NAMALWA (cell line): ENCODE measurements at places on chromosomes 1 and 21.

DNA sequence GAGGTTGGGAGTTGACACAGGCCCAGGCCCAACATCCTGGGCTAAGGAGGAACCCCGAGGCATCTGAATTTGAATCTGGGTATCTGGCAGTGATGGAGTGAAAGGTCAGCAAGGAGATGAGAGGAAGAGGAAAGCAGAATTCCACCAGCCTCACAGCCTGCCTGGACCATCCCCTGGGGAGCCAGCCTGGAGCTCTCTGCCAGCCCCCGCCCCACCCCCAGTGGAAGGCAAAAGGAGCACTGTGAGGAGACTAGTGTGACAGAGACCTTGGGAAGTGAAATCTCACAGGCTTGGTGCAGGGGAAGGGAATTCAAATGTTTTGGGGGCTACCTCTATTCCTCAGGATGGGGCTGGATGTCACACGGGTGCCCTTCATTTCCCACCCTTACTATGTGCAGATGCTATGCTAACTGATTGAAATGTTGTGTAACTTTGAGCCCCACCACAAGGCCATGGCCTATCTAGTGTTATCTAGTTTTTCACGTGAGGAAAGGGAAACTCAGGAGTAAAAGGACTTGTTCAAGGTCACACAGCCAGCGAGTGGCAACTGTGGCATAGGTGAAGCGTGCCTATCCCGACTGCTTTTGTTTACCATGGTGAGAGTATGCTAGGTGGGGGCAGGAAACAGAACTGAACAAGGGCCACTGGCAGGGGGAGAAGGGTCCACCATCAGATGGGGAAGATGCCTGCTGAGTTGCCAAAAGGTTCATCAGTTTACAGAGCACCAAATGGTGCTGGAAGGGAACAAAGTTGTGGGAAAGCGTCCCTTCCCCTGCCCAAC, 29.8 kb downstream of the AHDC1 start:
- DNase-seq, result no peak

DNA sequence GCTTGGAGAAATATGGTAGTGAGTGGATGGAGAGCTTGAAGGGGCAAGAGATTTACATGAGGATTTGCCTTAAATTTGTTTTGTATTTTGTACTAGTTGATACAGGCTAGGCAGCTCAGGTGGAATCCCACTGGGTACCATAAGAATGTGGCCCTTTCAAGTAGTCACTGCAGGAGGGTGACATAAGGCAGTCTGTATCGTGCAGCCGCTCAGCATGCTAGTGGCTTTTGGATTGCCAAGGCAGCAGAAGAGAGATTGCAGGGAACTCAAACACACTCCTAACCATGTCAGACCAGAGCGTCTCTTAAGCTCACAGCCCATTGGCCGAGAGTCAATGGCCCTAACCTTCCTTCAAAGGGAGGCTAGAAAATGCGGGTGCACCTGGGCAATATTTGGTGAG, 420.0 kb downstream of the ADGRL2 start:
- no peak for DNase-seq

DNA sequence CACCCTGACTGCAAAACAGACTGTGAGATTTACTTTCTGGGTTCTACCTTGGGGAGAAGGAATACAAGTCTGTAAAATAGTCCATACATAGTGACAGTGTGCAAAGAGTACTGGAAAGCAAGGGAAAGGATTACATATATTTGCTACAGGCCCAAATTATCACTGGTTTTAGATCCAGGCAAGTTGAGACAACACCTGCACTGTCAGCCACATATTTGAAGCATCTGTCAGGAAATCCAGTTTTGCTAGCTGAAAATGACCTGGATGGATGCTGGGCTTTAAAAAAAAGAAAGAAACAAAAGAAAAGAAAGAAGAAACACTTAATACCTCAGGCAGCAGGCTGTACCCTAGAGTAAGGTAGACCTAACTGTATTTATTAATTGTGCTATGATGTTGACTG, 23.9 kb upstream of the SPRR2G start:
- DNase-seq, result no peak

DNA sequence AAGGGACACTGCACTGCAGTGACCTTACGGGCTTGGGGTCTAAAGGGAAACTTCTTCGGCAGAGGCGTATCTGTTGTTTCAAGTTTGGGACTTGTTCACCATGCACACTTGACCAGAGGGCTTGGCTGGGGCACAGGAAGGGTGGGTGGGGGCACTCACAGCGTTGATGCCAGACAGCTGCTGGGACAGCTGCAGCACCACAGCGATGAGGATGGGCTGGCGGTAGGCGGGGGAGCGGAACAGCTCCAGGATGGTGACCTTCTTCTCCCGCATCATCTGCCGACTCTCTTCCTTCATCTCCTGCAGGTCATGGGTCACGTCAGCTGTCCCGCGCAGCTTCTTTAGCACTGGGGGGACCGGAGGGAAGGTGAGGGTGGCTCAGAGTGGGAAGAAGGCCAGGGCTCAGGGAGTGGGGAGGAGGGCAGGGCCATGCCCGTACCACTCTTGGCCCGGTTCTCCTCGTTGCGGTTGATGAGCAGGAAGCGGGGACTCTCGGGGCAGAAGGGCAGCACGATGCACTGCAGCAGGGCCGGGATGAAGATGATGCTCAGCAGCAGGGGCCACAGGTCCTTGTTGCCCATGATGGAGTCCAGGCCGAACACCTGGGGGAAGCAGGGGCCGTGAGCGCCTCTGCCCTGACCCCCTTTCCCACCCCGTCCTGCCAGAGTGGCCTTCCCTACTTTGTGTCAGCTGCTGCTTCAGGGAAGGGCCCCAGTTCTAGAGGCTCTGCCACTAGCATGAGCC, 29.1 kb downstream of the SLC2A1 start:
- DNase-seq, result no peak

DNA sequence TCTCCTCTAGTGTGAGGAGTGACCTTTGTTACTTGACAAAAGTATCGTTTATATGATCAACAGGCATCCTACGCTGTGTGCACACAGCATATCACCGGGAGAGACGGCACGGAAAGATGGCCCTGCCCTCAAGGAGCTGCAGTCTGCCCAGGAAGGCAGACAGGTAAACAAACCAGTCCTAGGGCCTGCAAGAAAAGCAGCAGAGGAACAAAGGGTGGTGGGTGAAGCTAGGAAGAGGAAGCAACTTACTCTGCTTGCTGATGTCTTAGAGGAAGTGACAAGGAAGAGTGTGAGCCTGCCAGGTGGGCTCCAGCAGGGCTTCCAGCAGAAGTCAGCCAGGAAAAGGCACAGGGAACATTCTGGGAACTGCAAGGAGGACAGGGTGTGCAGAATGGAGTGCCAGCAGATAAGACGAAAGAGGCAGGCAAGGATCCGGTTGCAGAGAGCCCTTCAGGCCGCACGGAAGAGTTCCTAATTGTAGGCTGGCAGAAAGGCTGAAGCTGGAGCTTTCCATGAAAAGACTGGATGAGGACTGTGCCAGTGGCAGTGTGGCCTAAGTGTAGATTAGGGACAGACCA, 106.7 kb downstream of the SLC45A1 start:
- peak; percentile 94 for DNase-seq

DNA sequence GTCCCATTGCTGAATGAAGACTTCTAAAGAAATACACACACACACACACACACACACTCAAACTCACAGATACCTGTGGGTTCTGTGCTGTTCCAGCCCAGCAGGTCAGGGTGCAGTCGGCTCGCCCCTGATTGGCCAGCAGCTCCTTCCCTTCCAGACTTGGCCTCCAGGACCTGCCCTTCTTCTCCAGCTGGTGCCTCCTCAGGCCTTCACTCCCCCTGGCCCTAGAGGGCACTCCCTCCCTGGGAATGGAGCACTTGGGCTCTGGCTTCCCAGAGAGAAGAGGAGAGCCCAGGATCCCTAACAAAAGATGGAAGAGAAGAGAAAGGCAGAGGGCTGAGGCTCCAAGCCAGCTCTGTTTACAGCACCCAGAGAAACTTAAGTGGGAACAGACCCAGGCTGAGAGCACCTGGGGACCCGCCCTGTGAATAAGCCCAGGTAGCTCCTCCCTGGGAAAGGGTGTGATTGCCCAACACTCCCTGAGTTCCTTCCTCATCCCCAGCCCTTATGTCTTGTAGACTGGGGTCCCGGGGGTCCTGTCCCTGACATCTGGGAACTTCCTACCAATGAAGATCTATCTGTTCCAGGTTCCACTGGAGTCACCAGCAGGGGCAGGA, at the start of gene PGLYRP3:
Gene PGLYRP3, minus strand, starts transcription at position 383 of the 617 bp plus-strand sequence. CDS start 2,287 bp downstream, outside the sequence.
- no peak for DNase-seq

DNA sequence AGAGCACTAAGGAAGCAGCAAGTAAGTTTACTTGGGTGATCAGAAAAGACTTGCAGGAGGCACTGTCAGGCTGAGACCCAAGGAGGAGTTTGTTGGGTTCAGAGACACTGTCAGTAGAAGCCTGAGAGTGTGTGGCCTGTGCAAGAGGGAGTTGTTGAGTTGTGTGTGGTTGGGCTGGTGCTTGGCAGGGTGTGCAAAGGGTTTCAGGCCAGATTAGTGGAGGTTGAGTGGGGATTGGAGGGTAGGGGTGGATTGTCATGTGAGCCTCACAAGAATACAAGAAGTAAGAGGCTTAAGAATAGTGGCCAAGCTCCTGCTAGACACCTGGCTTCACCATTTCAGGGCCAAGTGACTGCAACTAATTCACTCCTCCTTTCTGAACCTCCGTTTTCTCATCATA, 8.9 kb upstream of the KIF21B start:
- DNase-seq, result no peak

- no peak for DNase-seq
Measured at GRCh38 chr1:2425892-2426291, 13.5 kb upstream of the PEX10 start.

DNA sequence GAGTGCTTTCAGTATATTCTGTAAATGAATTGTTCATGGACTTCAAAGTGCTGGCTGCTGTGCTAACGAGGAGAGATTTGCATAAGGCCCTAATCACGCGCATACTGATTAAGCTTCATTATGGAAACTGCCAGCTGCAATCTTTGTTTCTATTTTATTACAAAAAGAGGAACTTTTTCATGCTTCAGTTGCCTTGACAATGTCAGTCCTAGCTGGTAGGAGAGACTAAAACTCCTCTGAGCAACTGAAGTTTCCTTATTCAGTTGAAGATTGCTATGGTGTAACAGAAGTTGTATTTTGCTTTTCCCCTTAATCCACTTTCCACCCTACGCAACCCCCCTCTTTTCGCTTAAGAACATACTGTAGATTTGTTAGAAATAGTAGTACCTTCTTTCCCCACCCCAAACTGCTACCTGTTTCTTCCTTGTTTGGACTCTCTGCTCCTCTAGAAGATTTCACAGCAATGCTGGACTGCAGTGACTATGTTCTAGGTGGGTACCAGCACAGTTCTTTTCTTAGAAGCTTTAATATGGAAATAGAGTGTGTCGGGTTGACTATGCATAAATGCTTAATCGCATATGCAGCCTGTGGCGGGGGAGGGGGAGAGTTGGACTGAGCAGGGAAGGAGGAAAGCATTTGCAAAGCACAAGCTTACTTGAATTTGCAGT, 108.3 kb downstream of the POU2F1 start:
- peak; percentile 99 for DNase-seq

DNA sequence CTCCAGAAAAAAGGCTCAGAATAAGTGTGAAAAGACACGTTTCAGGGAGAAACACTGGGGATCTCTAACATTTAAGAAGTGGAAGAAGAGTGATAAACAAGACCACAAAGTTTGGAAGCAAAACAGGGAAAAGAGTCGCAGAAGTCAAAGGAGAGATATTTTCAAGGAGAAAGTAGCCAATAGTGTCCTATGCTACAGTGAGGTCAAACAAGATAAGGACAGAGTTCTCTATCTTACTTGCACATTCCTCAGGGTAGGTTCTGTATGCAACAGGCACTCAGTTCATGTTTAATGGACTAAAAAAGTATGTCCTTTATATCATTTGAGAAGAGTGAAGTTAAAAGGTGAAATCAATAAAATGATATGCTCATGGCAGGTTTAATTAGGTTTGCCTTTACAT, 13.8 kb upstream of the EDEM3 start:
- no peak for DNase-seq

DNA sequence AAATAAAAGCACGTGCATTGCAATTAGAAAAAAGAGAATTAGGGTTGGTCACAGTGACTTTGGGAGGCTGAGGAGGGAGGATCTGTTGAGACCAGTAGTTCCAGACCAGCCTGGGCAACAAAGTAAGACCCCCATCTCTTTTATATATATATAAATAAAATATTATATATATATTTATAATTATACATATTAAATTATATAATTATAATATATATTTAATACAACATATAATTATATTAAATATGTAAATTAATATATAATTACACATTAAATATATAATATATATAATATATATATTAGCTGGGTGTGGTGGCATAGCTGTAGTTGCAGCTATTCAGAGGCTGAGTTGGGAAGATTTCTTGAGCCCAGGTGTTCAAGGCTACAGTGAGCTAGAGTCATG, 23.2 kb downstream of the TMEM200B start:
- no peak for DNase-seq

DNA sequence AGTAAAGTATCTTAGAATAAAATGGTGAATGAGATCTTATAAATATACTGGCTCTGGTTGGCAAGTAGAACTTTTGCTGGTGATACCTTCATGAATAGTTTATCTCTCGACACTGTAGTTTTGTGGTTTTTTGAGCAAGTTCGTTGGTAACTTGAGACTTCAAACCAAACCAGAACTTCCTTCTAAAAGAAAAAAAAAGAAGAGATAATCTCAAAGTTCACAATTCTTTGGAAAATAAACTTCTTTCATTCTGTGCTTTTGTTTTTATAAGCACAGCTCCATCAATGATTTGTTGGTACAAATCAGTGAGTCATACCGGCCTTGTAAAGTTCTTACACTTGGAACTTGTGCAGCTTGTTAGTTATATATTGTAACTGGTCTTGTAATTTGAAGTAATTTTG, 2.3 kb downstream of the HIPK1 start:
- DNase-seq, result peak; percentile 23

DNA sequence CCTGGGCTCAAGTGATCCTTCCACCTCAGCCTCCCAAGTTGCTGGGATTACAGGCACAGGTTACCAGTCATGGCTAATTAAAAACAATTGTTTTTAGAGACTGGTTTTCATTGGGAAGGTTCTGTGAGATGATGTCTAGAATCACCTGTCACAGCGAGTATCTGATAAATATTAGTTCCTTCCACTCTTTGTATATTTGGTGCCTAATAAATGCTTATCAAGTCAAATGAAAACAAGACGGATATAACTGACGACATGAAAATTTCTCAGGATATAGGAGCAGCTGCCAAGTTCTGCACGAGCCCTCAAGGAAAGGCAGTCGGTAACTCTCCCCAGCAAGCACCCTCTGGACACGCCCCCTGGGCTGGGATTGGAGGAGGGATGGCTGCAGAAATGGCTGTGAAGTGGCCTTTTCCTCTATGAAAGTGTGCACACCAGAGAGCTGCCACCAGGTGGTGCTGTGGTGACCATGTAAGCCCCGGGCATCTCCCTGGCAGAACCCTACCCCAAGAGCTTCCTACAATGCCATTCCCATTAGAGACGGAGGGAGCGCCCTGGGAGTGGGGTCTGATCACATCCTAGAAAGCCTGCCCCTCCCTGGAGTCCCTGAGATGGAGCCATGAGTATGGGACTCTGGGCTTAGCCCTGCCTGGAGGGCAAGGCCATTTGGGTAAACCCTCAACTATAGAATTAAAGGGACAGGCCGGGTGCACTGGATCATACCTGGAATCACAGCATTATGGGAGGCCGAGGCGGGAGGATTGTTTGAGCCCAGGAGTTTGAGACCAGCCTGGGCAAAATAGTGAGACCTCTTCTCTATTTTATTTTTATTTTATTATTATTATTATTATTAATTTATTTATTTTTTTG, 50.9 kb downstream of the HTR6 start:
- peak; percentile 94 for DNase-seq
